Melanocyte of skin (primary cell): ENCODE measurements at places on chromosomes 3 and 15. TPM values are rescaled to one million over a fixed set of nuclear protein-coding genes. Genes with fewer than 3 reads are reported as not detected.

The TMEM62 gene
- total RNA-seq = 31.3 and 33.6 TPM in 2 replicates

The ISLR2 gene
- not detected in 2 replicates for total RNA-seq

The SPTSSB gene
- total RNA-seq = not detected in 2 replicates

The CFAP100 gene
- not detected in 2 replicates for total RNA-seq

The SPESP1 gene
- total RNA-seq = 2.2 and 5.2 TPM in 2 replicates

The BLM gene
- 7.6 and 9.3 TPM in 2 replicates for total RNA-seq

The WDR53 gene
- 5.2 and 9.1 TPM in 2 replicates for total RNA-seq

The ZBTB47 gene
- total RNA-seq = 14.1 and 19.3 TPM in 2 replicates

The BNC1 gene
- total RNA-seq = 1.1 and 1.4 TPM in 2 replicates

The TEX55 gene
- not detected in 2 replicates for total RNA-seq

The PPP1R14D gene
- total RNA-seq = not detected in 2 replicates

The ARGFX gene
- total RNA-seq = not detected in 2 replicates

The CCDC54 gene
- not detected in 2 replicates for total RNA-seq

The PRRT3 gene
- 4.4 and 4.5 TPM in 2 replicates for total RNA-seq

The SLC12A1 gene
- total RNA-seq = under 0.01 TPM in 1 of 2 replicates, not detected in the other

The CXCR6 gene
- not detected in 2 replicates for total RNA-seq

The FMN1 gene
- 278 and 401 TPM in 2 replicates for total RNA-seq

The P2RY12 gene
- total RNA-seq = 1.00 and 2.8 TPM in 2 replicates
